ENCODE measurements at places on chromosomes 12 and 14.

DNA sequence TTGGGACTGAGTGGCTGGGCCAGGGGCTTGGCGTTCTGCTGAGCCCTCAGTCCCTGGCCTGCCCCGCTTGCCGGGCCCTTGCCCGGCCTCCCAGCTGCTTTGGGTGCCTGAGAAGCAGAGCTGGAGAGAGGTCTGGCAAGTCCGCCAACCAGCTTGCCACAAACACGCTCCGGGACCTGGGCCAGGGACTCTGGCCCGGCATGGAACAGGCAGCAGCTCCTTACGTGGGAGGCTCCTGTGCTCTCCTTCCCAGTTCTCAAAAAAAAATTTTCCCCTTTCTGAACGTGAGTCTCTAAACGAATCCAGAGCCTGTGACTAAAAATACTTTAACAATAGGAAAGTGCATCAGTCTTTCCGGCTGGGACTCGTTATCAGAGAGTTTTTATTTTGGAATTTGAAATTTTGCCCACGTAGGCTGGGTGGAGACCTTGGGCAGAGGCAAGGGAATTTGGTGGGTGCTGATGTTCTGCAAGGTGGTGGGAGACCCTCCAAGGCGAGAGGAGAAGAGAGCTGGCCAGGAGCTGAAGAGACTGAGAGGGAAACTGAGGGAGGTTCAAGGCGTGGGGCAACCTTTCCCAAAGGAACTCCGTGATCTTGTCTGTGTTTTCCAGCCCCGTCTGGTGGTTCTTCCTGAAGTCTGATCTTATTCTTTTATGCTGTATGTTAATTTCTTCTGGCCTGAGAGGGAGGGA is 6.8 kb upstream of the NR4A1 start:
- DNase-seq: no peak

- DNase-seq: no peak
Measured at GRCh38 chr12:10919809-10920208, 9.2 kb upstream of the PRH2 start.

DNA sequence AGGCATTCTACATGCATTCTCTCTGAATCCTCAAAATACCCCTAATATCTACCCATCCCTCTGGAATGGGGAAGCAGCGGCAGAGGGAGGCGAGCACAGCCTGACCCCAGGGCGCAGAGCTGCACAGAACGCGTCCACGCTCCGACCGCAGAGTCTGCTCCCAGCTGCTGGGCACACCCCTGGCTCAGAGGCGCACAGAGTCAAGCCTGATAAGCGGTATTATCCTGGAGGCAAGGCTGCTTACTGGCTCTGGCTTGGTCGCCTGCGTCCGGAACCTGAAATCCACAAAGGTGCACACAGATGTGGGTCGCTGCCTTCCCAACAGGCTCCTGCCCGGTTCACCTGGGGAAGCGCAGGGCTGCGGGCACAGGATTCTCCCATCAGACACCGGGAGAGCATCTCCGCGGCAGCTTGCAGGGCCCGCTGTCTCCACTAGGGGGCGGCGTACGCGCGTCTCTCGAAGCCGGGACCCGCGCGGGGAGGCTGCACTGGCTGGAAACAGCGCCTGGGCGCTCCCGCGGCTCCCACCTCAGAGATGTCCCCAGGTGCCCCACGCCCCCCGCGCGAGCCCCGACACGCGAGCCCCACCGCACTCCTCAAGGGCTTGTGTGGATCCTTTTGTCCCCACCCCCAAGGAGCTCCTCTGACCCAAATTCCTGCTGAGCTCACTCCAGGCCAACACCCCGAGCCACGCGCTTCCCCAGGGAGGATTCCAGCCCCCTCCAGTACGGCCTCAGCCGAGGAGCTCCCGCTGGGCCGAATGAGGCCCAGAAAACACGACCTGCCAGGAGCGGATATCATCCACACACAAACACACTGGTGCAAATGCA is 120.1 kb upstream of the FZD10 start:
- DNase-seq: no peak

GRCh38 chr14:22887260-22887989 is 4.4 kb downstream of the REM2 start:
- peak; percentile 99 for DNase-seq

DNA sequence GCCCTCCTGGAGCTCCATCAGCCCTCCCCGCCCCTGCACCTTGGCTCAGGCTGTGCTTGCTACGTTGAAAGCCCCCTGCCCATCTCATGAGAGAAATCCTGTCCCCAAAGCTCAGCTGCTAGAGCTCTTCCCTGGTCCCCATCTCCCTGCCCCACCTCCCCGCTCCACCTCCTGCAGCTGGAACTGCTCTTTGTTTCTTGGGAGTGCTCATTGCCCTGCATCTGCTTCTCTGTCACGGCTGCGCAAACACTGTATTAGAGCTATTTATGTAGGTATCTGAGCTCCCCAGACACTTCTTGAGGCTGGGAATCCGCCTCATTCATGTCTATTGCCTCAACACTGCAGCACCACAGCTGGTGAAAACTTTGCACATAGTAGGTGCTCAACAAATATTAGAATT is 32.8 kb upstream of the PRIMA1 start:
- DNase-seq: no peak

GRCh38 chr14:93727039-93727740 is 61.1 kb downstream of the PRIMA1 start:
- no peak for DNase-seq

GRCh38 chr14:61342486-61342885 is 21.1 kb downstream of the PRKCH start:
- no peak for DNase-seq

DNA sequence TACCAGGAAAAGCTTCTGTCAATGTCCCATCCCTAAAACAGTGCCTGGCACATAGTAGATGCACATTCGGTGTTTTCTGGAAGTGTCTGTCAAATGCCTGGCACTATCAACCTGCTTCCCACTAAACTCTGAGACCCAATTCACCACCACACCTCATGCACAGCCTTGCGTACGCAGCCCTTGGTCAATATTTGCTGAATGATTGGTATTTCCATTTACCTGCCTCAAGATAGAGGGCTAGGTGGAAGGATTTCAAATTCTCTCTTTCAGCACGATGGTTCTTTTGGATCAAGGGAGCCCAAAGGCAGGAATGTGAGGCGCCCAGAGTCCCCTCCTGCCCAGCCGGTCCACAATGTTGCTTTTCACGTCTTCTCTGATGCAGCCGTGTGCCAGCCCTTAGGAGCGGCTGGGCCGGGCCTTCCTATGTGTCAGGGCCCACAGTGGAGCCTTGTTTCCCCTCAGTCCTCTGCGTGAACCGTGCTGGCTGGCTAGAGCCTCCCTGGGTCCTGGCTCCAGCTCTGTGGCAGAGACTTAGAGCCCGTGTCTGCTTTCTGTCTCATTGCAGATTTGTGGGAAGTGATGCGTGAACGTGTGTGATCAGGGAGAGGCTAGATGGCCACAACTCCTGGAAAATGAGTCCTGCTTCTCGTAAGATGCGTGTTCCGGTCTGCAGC is 99.9 kb upstream of the RFLNA start:
- DNase-seq: no peak

GRCh38 chr14:59245809-59246295 is 57.4 kb downstream of the DAAM1 start:
- DNase-seq: no peak

- no peak for DNase-seq
Measured at GRCh38 chr12:70448371-70448770, 82.3 kb downstream of the KCNMB4 start.

DNA sequence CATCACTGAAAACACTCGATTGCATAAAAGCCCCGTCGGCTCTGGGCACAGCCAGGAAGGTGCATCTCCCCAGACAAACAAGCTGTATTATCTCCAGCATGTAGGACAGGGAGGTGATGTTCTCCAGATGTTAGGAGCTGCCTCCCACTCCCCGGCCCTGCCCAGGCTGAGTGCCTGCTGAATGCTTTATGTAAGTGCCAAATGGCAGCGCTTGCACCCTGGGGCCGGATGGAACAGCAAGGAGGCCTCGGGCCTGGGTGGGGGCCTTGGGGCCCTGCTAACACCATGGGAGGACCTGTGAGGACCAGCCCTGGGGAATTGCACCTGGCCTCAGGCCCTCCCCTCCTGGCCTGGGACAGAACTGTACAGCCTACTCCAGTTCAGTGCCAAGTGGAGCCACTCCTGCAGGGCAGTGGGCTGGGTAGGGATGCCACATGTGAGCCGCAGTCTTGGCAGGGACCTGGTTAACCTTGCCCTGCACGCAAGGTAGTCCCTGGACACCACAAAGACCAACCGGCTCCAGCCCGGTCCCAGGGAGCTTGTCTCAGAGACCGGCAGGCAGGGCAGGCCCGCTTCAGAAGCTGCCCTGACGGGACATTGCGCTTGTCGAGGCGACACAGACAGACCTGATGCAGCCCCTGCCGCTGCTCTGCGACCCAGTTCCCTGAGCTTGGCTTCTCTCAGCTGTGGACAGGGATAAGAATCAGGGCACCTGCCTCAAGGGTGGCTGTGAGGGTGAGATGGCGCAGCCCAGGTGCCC is 35.3 kb upstream of the PPP1R13B start:
- no peak for DNase-seq

GRCh38 chr12:89568484-89568883 is 42.6 kb upstream of the POC1B start:
- DNase-seq: no peak

DNA sequence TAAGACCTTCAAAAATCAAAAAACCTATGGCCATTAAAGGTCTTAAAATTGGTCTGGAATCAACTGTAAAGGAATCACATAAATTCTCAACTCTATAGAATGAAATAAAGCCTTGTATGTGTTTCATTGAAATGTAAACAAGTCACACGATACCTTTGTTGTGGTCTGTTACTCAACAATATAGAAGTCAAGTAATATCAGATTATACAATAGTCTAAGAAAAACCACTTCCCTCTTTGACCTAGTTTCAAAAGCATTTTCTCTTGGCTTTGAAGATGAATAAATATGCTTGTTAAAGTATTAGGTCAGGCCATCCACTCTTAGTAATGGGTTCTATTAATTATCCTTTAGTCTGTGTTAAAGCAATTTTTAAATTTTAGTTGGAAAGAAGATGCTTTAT is 79.8 kb upstream of the DIO2 start:
- DNase-seq: no peak

DNA sequence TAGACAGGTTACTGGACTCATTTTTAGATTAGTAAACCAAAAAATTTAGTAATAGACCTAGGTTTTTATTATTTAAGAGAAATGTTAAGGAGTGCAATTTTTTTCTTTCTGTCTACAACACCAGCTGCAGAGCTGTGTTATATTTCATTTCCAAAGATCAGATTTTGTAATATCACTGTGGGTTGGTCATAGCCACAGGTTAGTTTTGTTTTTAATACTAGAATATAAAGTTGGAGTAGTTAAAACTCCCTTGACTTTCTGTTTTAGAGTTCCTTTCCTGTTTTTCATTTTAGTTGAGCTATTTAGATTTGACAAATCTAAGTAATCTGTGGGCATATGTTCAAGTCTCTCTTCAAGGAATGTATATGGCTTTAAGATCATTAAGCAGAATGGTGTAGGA is 30.7 kb upstream of the GARIN2 start:
- no peak for DNase-seq

DNA sequence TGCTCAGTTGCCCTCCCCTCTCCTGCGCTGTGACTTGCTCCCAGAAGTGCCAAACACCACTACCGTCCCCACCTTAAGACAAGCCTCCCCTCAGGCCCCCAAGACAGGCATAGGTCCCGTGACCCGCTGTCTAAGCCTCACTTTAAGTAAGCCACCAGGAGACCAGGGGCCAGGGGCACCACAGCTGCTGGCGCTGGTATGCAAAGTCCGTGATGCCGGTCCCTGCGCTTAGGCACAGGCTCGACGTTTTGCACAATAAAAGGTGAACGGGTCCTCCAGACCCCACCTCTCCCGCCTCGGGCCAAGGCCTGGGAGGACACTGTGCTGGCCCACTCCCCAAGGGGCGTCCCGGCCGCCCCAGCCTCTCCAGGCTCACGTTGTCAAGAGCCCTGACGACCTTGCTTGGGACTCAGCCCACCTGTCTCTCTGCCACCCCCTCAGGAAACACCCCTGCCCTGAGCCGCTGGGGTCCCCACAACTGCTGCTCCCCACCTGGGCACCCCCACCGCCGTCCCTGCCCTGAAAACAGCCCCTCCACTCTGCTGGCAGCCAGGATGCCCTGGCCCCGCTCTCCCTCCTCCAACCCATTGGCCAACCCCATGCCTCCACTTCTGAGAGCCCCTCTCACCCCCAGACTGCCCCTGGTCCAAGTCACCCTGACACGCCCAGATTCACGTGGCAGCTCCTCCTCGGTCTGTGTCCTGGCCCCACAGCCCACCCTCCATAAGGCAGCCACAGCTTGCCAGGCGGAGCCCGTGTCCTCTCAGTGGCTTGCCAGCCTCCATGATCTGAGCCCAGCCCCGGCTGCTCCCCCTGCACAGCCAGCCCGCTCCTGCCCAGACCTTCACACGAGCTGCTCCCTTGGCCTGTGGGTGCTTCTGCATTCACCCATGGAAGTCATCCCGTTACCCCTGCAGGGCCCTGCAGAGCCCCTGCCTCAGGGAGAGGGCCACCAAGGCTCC is 11.9 kb downstream of the JAG2 start:
- DNase-seq: no peak
